GM23248 (cell line): ENCODE measurements at places on chromosomes 7 and 10.

DNA sequence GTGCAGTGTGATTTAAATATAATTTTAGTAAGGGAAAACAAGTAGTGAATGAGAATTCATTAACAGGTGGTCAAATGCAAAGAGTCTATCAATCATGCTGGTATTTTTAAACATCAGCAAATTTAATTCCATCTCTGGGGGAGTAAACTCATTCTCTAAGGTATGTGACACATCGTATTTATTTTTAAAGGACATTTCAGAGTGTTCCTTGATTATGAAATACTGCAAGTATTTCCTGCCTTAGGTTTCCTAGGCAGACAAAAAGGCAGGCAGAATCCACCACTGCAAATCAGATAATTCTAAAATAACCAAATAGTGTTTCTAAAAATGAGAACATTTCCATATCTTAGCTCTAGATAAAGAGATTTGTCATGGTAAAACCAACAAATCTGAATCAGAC, 193.8 kb downstream of the LRRTM3 start:
- no peak for DNase-seq

GRCh38 chr10:79166312-79166721, 97.6 kb downstream of the ZMIZ1 start:
- no peak for DNase-seq

GRCh38 chr7:150961510-150962289, 16.4 kb downstream of the KCNH2 start:
- no peak for DNase-seq

DNA sequence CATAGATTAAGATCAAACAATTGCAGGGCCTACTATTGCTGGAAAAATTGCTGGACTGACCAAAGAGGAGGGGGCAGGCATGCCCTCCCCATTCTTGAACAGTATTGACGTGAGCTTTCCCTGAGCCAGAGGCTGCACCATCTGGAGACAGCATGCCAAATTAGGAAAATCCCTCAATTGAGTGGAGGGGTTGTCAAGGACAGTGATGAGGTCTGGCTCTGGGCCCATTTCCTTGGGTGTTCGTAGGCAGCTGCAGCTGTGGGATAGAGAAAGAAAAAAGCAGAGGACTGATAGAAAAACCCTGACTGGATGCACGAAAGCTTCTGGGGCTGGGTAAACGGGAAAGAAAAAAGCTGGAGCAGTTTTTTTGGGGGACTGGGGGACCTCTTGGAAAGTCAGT, 22.8 kb upstream of the ORC5 start:
- DNase-seq = no peak

GRCh38 chr10:112490545-112490944, 43.5 kb downstream of the VTI1A start:
- DNase-seq = peak; percentile 12

- DNase-seq = peak; percentile 53
Observed at GRCh38 chr10:101783736-101784118, 481 bp upstream of the NPM3 start.

- DNase-seq = peak; percentile 62
Observed at GRCh38 chr10:90787393-90788198, 70.2 kb downstream of the HTR7 start.

DNA sequence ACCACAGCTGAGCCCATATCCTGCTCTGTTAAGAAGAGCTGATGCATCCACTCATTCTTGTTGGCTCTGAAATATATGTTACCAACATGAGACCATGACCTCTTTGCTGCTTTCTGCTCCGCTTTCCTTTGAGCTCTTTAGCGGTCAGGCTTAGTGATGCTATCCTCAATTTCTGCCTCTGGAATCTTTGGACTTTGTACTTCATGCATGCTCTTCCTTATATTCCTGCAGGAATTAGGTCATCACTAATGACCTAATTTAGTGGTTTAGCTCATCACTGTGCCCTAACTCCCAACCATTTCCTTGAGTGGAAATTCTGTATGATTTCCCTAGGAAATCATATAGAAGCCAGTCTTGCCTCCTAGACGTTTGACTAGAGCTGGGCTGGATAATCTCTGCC, 119.5 kb downstream of the AOAH start:
- DNase-seq = no peak

- DNase-seq = peak; percentile 53
Observed at GRCh38 chr7:117673839-117674238, 194.0 kb downstream of the CFTR start.

DNA sequence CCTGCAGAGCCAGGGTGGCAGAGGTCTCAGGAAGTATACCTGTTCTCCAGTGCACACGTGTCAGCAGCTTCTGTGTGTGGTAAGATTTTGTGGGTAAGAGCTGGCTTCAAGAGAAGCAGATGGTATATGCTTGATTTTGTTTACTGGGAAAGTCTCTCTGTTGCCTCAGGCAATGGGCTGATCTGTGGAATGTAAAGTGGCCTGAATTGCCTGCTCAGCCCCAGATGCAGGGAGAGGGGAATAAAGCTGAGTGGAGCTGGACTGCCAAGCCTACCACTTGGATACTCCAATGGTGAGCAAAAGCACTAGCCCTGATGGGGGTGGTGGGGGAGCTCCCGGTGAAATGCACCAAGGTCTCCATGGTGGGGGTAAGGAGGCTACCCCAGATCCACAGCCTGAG, 156.1 kb downstream of the WDR11 start:
- DNase-seq = no peak

- DNase-seq = no peak
Observed at GRCh38 chr10:81917666-81918065, 42.7 kb downstream of the NRG3 start.

DNA sequence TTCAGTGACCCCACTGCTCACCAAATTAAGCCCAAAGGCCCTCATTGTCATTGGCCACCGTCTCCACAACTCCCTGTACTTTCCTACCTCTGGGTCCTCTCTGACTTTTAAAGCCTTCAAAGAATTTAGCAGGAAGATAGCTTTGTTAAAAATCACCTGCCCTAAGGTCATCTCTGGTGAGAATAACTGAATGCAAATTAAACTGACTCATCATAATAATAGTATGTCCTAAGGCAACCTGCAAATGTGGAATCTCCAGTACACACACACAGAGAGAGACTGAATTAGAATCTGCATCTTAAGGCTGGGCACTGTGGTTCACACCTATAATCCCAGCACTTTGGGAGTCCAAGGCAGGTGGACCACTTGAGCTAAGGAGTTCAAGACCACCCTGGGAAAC, 24.1 kb downstream of the OAT start:
- no peak for DNase-seq

DNA sequence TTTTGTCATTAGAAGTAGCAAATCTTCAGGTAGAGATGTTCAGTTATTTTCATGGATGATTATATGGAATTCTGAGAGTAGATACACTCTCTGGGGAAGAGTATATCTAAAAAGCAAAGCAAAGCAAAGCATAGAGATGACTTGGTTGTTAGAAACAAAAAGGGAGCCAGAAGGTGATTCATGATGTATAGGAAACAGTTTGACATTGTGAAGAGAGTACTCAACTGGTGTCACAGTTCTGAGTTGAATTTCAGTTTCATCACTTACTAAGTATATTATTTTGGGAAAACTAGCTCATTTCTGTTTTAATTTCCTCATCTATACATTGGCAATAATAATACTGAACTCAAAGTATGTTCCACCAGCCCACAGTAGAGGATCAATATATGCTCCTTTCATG, 86.8 kb downstream of the SEMA3C start:
- peak; percentile 69 for DNase-seq

- DNase-seq = no peak
Observed at GRCh38 chr7:118350260-118350659, 125.8 kb downstream of the ANKRD7 start.

DNA sequence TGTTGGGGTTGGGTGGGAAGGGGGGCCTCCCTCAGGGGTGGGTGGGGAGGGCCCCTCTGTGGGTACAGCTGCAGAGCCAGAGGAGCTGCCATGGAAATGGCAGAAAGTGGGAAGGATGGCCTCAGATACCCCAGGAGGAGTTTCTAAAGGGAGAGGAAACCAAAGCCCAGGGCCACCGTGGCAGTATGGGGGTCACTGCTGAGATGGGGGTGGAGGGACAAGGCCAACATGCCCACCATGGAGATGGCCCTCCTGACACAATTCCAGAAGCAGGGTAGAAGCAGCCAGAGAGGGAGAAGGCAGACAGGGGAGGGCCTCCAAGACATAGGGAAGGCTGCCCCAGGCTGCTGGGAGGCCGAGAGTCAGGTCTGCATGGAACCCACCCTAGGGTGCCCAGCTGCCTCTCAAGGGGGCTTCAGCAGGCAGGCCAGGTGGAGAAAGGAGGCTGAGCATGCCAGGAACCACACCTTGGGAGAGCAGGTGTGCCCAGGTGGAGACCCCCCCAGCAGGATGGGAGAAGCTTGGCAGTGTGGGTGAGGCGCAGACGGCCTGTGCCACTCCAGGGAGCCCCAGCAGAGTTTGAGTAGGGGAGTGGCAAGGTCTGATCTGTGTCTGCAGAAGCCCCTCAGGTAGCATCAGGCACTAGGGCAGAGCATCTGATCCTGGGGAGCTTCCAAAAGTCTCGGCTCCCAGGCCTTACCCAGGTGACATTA, 146.8 kb downstream of the ARHGAP22 start:
- DNase-seq = no peak
